ENCODE measurements at places on chromosomes 7 and 10. TPM values are rescaled to one million over a fixed set of nuclear protein-coding genes. Genes with fewer than 3 reads are reported as not detected.

DNA sequence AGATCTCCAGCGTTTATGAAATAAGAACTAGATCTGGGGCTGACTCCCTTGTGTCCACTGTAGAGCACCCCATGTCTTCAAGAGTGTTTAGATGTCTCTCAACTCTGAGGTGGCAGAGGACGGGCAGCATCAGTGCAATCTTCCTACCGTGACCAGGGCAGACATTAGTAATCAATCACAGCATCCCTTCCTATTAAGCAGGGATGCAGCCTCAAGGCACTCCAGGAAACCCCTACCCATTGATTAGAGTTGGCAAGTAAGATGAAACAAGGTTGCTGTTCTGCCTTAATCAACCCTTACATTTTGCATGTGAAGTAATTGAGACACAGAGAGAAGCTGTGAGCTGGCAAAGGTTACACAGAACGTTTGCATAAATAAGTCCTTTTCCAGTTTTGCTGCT, 283.7 kb upstream of the ZMIZ1 start:
- no peak for DNase-seq

DNA sequence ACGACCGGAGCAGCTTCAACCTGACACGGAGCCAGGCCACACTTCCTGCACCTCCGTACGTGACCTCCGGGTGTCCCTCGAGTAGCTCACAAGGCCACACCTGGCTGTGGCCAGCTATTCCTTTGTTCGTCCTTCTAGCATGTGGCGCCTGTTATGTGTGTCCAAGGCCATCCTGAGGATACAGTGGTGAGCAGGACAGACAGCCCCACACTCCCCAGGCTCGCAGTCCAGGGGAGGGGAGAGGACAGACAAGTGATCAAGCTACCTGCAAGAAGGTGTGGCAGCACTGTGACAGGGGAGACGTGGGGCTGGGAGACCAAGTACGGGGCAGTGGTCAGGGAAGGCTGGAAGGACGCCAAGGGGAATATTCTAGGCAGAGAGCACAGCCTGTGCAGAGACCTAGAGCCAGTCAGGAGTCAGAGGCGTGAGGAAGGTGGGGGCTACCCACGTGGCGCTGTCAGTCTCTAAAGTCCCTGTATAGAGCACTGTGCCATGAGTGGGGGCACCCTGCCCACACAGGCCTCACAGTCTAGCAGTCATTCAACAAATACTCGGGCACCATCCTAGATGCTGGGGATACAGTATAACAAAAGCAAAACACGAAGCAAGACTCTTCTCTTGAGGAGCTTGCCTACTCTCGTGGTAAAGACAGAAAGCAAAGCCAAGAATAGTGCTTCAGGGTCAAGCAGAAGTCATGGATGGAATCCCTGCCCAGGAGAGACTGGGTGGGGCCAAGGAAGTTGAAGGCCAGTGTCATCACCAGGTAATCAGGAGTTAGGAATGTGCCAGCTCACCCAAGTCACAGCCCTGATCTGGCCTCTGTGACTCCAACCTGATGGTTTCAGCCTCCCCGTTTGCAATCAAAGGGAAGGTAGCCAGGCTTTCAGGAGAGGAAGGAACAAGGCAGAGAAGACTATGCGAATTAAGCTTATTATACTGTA, 58.6 kb downstream of the PROSER2 start:
- DNase-seq: no peak

Gene GPR158
- total RNA-seq: 0.21 TPM

DNA sequence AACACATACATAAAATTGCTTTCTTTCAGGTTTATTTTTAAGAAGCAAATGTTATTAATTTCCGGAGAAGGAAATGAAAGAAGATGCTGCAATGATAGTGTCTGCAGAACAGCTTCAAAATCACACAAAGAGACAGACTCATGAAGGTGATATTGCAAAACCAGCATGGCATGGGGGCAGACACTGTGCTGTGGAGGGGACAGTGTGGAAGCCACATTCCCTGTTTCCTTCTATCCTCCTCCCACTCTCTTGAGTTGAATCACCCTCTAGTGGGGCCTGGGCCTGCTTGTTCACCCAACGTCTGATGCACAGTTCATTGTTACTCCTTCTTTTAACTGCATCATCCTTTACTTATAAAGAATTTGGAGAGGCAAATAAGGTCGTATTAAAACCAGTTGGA, 104.0 kb upstream of the INSIG1 start:
- no peak for DNase-seq

GRCh38 chr10:1461016-1461415, 276.3 kb downstream of the ADARB2 start:
- DNase-seq: no peak

- no peak for DNase-seq
Measured at GRCh38 chr10:116554628-116555027, 8.9 kb downstream of the PNLIP start.

GRCh38 chr10:28533186-28533564, 257 bp downstream of the WAC start:
- no peak for DNase-seq

GRCh38 chr10:80684259-80684658, 146.6 kb downstream of the SH2D4B start:
- no peak for DNase-seq

DNA sequence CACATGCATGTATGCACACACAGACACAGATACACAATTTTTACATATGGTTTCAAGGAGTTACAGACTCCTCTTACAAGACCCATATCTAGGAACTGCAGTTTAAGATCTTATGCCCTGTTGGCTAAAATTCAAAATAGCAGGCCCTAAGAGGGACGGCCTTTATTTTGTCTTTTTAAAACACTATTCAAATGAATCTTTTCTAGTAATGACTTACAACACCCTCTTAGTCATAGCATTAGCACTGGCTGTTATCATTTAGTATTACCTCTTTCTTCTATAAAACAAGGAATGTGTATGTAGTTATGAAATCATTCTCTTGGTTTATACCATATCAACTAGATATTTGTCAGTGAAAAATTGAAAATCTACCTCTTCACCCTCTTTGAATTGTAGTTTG, 15.3 kb downstream of the PAPSS2 start:
- no peak for DNase-seq

Gene CPA1
- total RNA-seq: not detected

GRCh38 chr10:35639728-35640401, 2.2 kb downstream of the FZD8 start:
- DNase-seq: no peak

DNA sequence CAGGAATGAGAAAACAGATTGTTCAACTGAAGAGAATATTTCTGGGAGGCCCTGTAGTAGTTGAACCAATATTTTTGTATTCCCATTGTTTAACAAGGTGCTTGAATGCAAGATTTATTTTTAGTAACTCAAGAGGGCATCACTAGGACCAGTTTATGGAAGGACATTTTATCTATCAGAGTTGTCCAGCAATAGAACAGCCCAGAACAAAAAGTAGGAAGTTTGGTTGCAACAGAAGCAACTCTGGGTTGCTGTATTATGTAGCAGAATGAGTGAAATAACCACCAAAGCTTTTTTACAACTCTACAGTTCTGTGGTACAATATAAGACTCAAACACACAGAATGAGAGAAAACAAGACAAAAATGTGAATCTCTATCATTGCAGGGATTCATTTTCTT, 34.7 kb downstream of the CPED1 start:
- no peak for DNase-seq

DNA sequence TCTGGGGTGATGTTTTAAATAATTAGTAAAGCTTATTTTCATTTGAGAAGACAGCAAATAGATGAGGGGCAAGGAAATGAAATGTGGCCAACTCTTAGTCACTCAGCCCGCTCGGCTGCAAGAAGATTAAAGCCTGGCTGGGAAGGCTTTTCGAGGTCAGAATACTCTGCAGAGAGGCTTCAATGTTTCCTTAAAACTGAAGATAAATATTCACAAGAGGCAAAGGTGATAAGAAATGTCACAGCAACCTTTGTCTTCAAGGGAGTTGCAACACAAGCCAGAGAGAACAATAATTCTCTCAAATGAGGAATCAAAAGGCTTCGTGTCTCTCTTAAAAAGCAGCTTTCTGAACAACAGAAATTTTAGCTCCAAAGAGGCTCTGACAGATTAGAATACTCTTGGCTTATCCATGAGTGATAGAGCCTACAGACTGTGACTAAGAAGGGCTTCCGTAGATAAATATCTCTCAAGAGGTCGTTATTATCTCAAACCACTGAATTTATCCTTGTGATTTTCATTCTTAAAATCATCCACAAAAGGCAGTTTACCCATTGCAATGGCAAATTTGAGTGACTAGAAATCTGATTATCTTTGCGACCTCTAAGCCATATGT, 92.5 kb downstream of the KLF6 start:
- DNase-seq: no peak

GRCh38 chr7:18361756-18362155, 133.8 kb upstream of the HDAC9 start:
- DNase-seq: no peak

Gene ITIH5
- total RNA-seq: 25.5 TPM

GRCh38 chr7:18927134-18927533, 190.3 kb downstream of the TWIST1 start:
- DNase-seq: no peak

Gene ADAMTS14
- 2.1 TPM for total RNA-seq
